ENCODE measurements at places on chromosomes 1 and 21. TPM values are rescaled to one million over a fixed set of nuclear protein-coding genes. Genes with fewer than 3 reads are reported as not detected.

GRCh38 chr1:168301664-168302320, 21.1 kb downstream of the TBX19 start:
- peak; percentile 92 for DNase-seq

DNA sequence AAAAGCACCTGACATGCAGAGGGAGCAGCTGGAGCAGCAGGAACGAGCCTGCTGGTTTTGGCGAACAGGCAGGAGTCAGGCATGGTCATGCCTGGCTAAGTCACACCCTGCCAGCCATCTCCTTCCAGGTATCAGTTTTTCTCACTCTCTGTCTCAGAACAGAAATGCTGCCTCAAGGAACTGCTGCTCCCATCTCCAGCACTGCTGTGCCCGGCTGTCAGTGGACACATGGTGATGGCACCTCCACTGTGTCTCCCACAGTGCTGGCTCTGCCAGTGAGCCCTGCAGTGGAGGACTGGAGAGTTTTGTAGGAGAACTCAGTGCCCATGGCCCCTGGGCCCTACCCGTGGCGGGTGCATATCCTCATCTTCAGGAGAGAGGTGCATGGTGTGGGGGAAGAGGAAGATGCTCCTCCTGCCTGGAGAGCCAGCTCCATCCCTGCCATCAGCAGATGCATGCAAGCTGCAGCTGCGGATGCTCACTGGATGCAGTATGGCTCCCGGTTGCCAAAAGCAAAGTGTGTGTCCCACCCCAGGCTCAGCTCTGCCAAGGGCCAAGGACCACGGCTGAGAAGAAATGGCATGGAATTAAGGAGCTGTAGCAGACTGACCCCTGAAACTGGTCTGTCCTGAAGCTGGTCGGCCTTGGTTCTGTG, 114.7 kb downstream of the GRIK3 start:
- DNase-seq: no peak

- DNase-seq: no peak
These were observed 9.1 kb downstream of the ADAMTSL4 start for GRCh38 chr1:150558303-150558704.

- no peak for DNase-seq
These were observed 42.9 kb upstream of the DMRTB1 start for GRCh38 chr1:53416269-53416813.

DNA sequence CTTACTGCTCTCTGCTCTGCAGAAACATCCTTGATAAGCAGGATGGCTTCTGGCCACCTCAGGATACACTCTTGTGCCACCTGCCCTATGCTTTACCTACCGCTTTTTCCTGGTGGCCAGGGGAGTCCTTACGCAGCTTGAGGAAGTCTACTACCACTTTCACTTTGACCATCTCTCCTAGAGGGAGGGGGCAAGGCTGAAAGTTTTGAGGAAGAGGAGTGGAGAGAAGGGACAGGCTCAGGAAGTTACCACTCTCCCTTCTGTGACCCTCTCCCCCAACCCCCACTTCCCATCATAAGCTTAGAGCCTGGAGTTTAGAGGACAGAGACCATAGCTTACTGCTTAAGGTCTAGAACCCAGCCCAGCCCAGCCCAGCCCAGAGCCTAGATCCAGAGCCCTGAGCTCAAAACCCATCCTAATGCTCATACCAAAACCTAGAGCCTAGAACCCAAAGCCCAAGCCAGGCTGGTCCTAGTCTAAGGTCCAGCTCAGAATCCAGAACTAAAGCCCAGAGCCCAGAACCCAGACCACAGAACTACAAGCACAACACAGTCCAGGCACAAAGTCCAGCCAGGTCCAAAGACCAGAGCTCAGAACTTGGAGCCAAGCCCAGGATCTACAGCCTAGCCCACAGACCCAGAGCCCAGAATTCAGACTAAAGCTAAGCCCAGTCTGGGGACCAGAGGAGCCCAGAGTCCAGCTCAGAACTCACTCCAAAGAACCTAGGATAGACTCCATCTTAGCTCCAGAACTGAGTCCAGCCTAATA, 18.0 kb upstream of the MFSD2A start:
- DNase-seq: no peak

DNA sequence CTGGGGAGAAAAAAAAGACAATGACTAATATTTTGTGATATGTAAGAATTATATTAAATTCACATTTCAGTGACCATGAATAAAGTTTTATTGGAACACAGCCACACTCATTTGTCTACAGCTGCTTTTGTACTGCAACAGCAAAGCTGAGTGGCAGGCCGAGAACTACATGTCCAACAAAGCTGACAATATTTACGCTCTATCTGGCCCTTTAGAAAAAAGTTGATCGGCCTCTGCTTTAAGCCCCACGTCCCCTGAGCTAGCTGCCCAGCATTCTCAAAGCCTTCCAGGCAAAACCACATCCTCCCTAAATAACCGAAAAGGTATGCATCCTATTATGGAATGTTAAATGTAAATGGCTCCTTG, 8.6 kb downstream of the SLC2A1 start:
- DNase-seq: no peak

GRCh38 chr1:12327566-12327965, 97.7 kb downstream of the VPS13D start:
- no peak for DNase-seq

ATP1A4 gene
- not detected for total RNA-seq

CCDC181 gene
- 0.23 TPM for total RNA-seq

FMO4 gene
- total RNA-seq: 2.3 TPM

FGR gene
- total RNA-seq: not detected

CLDN17 gene
- not detected for total RNA-seq
